Psoas muscle (tissue), 8 donors: ENCODE measurements at places on chromosomes 2 and 18. TPM values are rescaled to one million over a fixed set of nuclear protein-coding genes. Genes with fewer than 3 reads are reported as not detected.

GRCh38 chr18:27719680-27720079, 457.2 kb downstream of the CDH2 start:
- no peak for DNase-seq

DNA sequence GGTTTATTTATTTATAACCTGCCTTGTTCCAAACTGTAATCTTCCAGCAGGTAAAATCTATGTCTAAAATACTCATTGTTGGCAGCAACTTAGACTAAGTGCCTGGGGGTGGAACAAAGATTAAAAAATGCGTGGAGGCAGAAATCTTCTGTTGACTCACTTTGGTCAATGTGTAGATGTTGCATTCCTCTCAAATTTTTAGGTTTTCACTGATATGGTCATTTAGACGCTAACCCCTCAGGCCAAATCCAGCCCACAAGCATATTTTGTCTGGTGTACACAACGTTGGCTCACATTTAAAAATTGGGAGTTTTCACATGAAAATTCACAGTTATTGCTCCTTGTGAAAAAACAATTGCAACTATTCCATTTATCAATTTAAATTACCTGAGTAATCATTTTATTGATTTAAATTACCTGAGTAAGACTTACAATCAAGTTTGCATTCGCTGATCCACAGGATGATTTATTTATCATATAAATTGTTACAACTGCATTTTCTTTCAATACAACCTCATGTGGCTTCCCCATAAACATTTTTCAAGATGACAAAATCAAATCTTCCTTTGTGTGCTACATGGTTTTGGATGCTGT, 564.2 kb downstream of the TSN start:
- DNase-seq: no peak

GRCh38 chr2:126635281-126635680, 20.7 kb upstream of the GYPC start:
- no peak for DNase-seq

- no peak for DNase-seq
Observed at GRCh38 chr2:157868993-157869392, 7.1 kb downstream of the ACVR1 start.

GRCh38 chr2:135124924-135125886, 73.1 kb downstream of the RAB3GAP1 start:
- DNase-seq: no peak

- no peak for DNase-seq
Observed at GRCh38 chr2:176534798-176535466, 265.7 kb downstream of the MTX2 start.

DNA sequence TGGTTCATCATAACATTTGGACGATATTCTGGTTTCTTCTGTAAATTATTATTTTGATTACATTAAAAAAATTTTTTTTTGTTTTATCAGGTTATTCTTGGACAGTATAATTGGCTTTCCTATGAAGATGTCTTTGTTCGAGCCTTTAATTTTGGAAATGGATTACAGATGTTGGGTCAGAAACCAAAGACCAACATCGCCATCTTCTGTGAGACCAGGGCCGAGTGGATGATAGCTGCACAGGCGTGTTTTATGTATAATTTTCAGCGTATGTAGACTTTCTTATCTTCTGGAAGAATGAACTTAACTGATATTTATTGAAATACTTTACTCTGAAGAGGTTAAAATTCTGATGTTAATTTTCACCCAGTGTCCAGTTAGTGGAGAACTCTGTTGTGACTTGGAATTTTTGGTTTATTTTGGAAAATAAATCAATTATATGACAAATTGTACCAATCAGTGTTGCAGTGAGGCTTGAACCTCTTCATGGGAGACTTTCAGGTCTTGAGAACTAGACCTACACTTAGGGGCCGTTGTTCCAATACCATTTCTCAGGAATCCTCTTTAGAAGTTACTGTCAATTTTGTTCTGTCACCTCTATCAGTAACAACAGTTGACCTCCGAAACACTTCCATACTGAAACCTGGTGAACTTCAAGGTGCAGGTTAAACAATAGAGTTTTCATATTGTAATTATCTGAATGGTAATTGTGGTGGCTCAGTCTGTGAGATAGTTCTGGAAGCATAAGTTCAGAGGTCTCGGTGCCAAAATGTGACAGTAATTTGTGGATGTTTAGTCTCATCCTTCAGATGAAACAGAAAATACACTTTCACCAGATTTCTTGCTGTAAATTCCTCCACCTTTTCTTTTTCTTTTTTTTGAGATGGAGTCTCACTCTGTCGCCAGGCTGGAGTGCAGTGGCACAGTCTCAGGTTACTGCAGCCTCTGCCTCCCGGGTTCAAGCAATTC, 55.7 kb downstream of the ACSL3 start:
- no peak for DNase-seq

DNA sequence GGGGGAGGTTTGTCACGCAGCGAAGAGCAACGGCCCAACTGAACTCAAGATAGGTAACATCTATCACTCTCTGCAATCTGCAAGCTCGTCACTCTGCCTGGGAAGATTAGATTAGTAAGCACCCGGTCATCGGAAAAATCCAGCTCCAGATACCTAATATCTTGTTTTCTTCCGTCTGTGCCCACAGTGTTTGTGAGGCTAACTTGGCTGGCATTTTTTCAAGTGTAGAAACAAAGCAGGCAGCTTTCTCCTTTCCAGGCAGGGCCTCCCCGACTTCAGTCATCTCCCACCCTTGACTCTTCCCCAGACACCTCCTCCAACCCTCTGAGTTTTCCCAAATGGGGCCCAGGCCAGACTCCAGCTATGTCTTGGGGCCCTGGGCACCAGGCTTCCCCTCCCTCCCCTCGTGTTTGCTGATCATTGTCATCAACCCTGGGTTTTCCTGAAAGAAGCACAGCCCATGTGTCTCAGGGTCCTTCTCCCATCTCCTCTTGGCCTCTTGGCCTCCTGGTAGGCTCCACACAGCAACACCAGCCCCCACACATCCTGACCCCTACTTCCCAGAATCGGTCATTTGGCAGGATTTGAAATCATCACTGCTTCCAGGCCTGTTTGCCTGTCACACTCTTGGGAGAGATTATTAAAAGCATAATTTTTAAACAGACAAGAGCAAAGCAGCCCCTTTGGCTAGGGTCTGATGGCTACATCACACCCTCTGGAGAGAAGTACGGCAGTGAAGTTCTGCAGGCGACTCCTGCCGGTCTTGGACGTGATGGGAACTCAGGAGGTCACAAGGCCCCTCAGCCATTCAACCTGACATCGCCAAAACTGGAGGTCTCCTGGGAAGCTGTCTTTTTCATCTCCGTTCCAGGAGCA, 144.9 kb upstream of the ID2 start:
- no peak for DNase-seq

DNA sequence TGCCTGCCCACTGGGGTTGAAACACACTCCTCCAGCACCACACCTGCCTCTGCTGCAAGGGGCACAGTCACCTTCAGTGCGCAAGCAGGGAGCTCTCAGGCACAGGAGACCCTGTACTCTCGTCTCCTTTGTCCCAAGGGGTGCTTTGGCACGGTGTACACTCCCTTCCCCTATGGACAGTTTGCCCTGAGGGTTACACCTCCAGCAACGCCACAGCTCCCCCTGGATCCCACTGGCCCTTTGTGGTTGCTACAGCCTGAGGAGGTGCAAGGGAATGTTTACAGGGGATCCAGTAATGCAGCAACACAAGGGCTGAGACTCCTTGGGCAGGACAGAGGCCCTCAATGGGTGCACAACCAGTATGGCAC, 45.2 kb upstream of the FAM117B start:
- DNase-seq: no peak

DNA sequence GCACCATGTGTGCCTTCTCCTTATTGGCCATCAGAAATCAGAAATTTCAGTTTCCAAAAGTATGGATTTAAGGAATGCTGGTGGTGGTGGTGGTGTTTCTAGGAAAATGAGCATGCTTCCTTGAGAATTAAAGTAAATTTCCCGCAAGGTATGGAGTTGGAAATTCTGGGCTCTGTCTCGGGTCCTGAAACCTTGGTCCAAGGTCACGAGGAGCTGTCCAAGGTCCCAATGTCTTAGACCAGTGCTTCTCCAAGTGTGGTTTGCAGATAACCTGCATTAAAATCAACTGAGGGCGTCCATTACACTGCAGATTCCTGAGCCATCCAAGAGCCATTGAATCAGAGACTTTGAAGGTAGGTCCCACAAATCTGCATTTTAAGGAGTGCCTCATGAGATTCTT, 210.9 kb upstream of the PKDCC start:
- DNase-seq: no peak

DNA sequence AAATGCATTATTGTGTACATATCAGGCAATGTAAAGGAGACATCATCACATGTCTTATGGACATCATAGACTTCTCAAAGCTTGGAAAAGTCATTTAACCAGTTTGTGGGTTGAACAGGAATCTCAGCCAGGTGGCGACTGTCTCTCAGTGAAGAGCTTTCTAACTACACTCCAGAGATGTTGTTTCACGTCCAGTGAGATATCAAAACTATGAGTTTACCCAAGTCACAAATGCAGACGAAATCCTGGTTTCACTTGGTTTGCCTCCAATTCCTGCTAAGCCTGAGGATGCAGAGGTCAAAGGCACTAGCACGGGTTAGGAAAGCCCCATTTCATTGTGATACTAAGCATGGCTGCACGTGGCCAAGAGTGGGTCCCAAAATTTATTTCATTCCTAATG, 384.5 kb upstream of the MEIS1 start:
- DNase-seq: no peak

- no peak for DNase-seq
Observed at GRCh38 chr18:70154591-70155194, 50.8 kb downstream of the RTTN start.

DNA sequence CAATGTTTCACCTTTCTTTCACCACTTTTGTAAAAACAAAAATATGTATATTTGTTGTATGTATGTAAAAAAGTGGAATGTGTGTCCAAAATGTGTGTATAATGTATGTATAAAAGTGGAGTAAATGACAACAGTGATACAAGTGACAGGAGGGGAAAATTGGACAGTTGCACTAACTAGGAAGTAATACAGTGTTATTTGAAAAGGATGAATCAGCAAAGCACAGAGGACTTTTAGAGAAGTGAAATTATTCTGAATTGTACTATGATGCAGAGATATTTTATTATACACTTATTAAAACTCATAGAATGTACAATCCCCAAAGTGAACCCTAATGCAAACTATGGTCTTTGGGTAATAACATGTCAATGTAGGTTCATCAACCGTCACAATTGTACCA, 331.3 kb upstream of the CNTNAP5 start:
- no peak for DNase-seq

GRCh38 chr18:78713726-78714125, 265.9 kb upstream of the SALL3 start:
- DNase-seq: no peak

GRCh38 chr2:167489325-167489724, 601.0 kb downstream of the XIRP2 start:
- no peak for DNase-seq

- DNase-seq: no peak
Observed at GRCh38 chr2:54646170-54646927, 77.1 kb upstream of the EML6 start.

DNA sequence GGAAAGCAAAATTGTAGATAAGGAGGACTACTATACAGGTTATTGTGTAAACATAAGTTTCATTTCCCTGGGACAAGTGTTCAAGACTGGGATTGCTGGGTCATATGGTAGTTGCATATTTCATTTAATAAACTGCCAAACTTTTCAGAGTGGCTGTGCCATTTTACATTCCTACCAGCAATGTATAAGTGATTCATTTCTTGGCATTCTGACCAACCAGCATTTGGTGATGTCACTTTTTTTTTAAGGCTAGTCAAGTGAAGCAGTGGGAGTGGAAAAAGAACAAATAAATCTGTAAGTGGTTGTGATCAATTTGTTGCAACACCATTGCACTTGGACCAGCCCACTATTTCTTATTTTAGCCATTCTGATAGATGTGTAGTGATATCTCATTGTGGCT, 5.2 kb upstream of the CHCHD5 start:
- no peak for DNase-seq

- no peak for DNase-seq
Observed at GRCh38 chr18:75757951-75758350, 330.4 kb upstream of the SMIM21 start.

GRCh38 chr2:178924817-178925216, 117.6 kb upstream of the TTN start:
- DNase-seq: no peak

DNA sequence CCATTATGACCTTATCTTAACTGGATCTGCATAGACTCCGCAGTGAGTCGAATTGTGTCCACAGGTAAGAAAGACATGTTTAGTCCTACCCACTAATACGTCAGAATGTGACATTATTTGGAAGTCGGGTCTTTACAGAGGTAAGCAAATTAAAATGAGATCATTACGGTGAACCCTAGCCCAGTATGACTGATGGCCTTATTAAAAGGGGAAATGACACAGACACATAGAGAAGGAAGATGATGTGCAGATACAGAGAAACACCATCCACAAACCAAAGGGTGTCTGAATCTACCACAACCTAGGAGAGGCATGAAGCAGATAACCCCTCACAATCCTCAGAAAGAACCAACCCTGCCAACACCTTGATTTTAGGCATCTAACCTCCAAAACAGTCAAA, 135.6 kb downstream of the GALNT1 start:
- DNase-seq: no peak

- no peak for DNase-seq
Observed at GRCh38 chr2:174035117-174035635, 70.0 kb upstream of the SP3 start.

DNA sequence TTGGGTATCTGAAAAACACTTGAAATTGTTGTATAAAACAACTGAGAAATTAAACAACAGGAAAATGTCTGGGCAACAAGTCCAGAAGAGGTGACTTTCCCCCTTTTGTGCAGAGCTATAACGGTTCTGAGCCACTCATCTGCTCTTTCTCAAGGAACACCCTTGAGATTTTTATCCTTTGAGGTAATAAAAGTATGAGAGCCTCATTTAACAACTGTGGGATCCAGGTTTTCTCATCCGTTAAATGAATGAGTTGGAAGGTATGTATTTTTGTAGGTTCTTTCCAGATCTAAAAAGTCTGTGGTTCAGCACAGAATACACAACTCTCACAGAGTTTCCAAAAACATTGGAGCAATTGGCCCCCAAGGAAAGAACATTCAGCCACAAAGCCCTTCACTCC, 93.0 kb downstream of the ANKRD44 start:
- DNase-seq: no peak

DNA sequence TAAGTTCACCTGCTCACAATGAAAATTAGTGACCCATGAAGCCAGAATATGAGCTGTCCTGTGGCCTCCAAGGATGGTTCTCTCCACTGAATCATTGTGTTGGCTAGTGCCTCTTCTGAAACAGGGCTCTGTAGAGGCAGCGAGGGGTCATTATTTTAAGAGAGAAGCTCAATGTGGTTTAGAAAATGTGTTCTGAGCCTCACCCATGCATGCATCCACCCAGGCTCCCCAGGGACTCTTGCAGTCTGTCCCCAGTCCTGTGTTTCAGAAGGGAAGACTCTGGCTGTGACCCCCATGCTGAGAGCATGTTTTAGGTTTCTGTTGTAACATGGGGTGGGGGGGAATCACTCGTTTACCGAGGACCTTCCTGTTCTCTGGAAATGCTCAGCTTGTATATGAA, 135.2 kb downstream of the RNF144A start:
- no peak for DNase-seq

- no peak for DNase-seq
Observed at GRCh38 chr18:7840411-7840810, 273.3 kb downstream of the PTPRM start.

Gene VAMP8
- 12.2 TPM for total RNA-seq

Gene RESP18
- not detected for total RNA-seq

Gene SPR
- total RNA-seq: 23.3 TPM

Gene UGT1A6
- total RNA-seq: not detected

Gene RBMS1
- total RNA-seq: 23.1 TPM

Gene SERPINB13
- not detected for total RNA-seq

Gene GTF2A1L
- 0.71 TPM for total RNA-seq

Gene ZNF236
- total RNA-seq: 7.9 TPM

Gene OTOF
- 0.34 TPM for total RNA-seq

Gene CXCR1
- total RNA-seq: 0.69 TPM
